Activated CD4-positive, alpha-beta T cell treated with anti-CD3 and anti-CD28 coated beads, Interleukin-2, amount 50 U/mL, for 48 hours (primary cell): ENCODE measurements at places on chromosomes 2 and 18.

GRCh38 chr2:135743860-135744259 is 2.2 kb downstream of the UBXN4 start:
- no peak for DNase-seq

- no peak for DNase-seq
These were observed 29.5 kb downstream of the SCN2A start for GRCh38 chr2:165268754-165269153.

DNA sequence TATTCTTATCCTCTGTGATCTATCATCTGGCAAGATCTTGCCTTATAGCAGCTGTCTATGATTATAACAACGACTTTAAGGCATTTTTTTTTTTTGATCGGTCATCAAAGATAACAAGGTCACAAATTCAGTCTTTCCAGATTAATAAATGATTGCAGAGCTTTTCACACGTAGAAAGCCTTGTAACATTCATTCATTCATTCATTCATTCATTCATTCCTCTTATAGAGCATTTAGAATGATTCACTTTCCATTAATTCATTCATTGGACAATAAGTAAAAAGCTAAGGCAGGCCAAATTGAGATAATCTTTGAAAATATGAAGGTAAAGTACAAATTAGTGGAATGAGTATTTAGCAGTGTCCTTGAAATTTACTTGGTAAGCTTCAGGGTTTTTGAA is 223.7 kb downstream of the NUP35 start:
- no peak for DNase-seq

- no peak for DNase-seq
These were observed 195.6 kb downstream of the MYCN start for GRCh38 chr2:16135913-16136310.

DNA sequence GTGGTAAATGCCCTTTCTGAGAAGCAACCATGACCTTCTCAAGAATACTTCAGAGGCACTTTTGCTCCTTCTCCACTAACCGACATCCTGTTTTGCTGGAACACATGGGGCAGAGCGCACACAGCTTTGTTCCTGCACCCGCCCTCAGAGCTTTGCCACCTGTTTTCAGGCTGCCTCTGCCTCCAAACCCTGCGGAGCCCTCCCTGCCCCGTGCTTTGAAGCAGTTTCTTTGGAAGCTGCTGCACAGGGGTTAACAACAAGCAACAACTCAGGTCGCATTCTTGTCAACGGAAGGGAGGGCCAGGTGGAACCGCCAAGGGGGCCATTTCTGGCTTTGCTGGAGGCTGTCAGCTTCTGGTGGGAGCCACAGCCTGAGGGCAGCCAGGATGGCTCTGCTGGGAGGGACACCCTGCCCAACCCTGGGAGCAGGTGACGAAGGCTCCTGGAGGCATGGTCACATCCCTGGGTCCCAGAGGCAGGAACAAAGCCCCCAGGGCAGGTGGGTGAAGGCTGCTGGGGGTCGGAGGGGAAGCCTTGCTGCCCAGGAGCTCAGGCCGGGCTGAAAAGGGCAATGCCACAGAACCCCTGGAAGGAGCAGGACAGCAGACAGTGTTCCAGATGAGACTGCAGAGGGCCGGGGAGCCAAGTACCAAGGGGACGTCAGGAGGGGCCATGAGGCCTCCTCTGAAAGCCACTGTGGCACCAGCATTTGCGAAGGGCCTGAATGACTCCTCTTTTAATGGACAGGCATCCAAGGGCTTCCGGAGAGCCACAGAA is 46.8 kb downstream of the MRPS5 start:
- DNase-seq, result peak; percentile 73

GRCh38 chr18:23822590-23823385 is 133.5 kb downstream of the LAMA3 start:
- DNase-seq, result no peak

DNA sequence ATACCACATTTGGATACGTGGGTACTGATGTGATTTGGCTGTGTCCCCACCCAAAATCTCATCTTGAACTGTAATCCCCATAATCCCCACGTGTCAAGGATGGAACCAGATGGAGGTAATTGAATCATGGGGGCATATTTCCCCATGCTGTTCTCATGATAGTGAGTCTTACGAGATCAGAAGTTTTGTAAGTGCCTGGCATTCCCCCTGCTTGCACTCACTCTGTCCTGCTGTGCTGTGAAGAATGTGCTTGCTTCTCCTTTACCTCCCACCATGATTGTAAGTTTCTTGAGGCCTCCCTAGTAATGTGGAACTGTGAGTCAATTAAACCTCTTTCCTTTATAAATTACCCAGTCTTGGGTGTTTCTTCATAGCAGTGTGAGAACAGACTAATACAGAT is 70.3 kb downstream of the CHST9 start:
- no peak for DNase-seq

DNA sequence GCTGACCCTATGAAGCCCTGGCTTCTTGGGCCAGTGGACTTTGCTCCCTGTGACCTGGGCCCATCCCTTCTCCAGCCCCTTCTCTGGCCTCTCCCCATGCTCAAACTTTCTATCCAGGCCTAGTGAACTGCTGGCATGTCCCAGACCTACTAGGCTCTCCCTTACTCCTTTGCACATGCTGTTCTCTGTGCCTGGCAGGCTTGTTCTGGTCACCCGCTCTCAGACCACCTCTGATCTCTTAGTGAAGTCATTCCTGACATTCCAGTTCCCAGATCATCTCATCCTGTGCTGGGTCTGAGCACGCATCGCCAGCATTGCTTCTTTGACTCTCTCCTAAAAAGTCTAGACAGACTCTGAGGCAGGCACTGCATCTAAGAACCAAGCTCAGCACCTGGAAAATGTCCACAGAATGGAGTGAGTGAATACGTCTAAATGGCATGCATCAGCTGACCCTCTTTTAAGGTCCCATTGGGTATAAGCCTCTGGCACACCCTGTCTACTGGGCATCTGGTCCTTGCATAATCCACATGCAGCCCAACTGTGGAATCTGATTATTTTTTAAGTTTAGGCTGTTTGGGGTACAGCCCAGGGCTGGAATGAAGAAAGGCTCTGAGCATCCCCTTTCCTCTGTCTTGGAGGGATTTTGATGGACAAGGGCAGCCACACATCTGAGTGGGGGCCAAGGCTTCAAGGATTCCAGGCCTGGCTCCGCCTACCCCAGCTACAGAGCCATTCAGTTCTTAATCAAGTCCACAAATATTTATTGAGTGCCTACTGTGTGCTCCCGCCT is 130.6 kb upstream of the HAAO start:
- DNase-seq, result no peak

- DNase-seq, result no peak
These were observed 456.5 kb upstream of the CWC22 start for GRCh38 chr2:180463608-180464007.

DNA sequence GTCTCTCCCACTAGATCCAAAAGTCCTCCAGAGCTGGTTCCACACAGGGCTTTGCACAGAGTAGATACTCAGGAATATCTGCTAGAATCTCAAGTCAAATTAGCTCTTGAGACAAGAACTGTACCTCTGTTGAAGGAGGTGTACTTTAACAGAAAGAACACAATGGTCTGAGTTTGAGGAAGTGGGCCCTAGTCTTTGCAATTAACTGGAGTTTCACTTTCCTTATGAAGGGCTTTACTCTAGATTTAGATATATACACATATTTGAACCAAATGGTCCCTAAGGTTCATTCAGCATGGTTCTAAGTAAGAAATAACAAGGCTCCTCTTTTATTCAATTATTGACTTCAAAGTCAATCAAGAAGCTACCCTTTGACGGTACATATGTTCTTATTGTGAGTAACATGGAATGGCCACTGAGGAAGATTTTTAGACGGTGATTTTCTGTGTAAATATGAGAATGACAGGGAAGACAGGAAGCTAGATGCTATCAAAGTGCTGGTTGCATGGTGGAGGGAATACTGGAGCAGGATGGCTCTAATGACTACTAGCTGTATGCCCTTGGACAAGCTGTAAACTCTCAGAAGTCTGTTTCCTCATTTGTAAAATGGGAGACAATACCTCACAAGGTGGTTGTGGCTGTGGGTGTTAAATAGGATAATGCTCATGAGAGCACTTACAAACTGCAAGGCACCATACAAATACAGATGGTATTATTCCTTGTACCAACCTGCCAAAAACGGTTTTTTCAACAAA is 73.5 kb upstream of the SERTAD2 start:
- no peak for DNase-seq

- no peak for DNase-seq
These were observed 2.2 kb downstream of the IL1F10 start for GRCh38 chr2:113069676-113070605.

DNA sequence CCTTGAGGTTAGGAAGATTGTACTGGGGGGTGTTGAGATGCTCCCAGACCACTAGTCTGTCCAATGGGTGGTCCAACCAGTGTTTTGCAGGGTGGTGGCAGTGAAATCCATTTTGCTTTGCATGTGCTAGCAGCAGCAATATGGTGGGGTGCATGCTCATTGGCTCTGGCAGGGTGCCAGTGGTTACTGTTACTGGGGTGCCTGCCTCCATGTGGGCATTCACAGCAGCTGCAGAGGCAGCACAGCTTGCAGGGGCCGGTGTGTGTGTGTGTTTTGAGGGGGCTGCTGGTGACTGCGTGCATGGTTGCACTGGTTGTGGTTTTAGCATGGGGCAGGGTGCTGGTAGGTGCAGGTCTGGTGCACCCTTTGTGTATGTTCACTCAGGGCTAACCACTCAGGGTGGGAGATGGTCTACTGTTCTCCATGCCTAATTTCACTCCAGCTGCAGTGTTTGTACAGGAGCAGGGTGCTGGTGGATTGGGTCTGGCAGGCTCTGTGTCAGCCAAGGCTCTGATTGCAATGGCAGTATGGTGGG is 265.4 kb downstream of the NUP35 start:
- DNase-seq, result no peak

GRCh38 chr18:75923169-75923568 is 495.7 kb upstream of the SMIM21 start:
- no peak for DNase-seq

DNA sequence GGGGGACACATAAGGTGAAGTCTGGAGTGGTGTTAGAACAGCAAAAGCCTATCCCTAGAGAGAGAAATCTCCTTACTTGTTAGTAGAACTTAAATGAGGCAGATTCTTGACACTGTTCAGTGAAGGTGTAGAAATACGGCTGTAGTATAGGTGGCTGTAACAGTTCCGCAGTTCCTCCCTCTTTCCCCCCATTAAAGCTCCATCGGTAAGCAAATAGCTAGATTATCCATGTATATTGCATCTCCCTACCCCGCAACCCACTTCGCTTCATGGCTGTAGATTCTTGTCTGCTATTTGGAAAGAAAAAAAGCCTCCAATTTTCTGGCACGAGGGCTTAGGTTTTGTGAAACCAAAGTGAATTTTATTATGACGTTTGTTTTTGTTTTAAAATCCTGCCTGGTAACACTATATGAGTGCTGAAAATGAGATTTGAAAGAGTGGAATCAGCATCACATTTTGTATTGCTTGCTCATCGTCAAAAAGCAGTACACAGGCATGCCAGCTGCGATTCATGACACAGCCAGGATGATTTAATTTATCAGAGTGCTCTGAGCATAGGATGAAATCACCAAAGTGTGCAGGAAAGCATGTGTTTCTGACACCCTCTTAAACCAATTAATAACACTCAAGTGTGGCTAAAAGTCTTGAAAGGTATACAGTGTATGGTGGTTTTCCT is 1.4 kb downstream of the FAM171B start:
- no peak for DNase-seq

DNA sequence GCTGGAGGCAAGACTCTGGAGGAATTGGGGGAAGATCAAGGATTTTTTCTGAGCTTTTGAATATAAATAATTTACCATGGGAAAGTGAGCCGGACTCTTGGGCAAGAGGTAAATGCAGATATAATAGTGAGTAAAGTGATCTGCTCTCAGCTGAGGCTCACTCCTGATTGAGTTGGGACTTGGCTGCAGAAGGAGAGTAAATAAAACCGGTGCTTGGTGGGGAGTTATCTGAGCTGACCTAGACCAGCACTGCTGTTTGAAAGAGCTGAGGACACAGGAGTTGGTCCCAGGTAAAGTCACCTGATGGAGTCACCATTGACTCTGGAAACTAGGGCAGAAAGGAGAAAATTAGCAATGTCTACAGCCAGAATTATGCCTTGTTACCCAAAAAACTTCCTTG is 57.3 kb upstream of the LRPPRC start:
- no peak for DNase-seq

- DNase-seq, result no peak
These were observed 62.6 kb downstream of the SLC40A1 start for GRCh38 chr2:189517847-189518535.

DNA sequence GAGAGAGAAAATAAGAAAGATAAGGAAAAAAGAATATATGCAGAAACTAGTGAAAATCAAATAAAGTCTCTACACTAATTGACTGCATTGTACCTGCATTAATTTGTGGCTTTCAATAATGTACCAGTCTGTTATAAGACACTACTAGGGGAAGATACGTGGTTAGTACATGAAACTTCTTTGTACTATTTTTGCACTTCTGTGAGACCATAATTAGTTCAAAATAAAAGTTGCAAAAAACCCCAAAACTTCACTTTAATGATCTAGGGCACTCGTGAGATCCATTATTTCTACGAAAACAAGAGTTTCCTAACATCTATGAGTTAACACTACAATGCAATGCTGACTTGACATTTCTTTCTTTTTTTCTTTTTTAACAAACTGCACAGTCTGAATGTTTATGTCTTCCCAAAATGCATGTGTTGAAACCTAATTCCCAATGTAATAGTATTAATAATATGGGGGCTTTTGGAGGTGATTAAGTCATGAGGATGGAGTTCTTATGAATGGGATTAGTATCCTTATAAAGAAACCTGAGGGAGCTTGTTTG is 162.8 kb upstream of the LRRTM1 start:
- DNase-seq, result no peak

- DNase-seq, result no peak
These were observed 8.7 kb downstream of the PTH2R start for GRCh38 chr2:208415255-208415654.

DNA sequence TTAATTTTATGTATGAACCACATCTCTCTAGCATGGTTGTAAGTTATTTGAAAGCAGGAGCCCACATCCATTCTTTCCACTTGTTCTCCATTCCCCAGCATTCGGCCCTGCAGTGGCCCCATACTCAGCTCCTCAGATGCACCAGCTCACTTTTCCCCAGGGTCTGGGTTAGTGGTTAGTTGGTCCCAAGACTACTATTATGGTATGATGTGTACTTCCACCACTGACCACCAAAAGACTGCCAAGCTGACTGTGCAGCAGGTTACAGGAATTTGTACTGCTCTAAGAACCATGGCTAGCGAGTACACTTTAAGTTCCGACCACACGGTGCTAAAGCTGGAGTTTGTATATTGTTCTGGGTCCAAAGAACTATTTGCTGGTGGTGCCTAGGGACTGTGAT is 413.6 kb upstream of the TCF4 start:
- no peak for DNase-seq

DNA sequence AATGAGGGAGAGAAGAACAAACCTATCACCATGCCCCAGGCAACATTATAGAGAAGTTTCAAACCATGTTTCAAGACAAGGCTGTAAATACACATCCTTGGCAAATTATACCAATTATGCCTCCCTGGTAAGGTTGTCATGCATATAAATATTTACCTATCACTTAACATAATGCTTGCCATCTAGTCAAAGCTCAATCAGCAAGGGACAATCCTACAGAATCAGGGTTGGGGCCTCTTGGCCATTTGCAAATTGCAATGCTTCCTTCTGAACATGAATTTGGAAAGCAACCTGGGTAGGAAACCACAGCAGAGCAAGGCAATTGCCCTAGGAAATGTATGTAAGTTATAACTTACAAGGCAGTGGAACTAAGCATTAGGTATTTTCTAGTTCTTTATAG is 907.2 kb upstream of the CDH2 start:
- DNase-seq, result no peak
